ENCODE measurements at places on chromosomes 2 and 18.

DNA sequence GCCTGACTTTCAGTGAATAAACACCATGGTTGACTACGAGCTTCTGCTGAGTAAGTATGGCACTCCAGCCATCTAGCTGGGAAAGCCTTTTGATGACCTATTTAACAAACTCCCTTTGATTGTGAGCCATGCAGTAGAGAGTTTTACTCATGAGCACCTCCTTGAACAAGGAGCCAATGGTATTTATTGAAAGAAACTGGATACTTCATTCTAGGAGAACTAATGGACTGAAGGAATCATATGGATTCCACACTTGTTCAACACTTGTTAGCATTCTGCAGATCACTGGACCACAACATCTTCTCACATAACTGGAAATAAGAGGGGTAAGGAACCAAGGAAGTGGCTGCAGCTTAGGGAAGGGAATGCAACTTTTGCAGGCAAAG lies 320.9 kb upstream of the ETAA1 start:
- no peaks in the 10 kb centered on the region for H3K4me1 ChIP-seq
- H3K27me3 ChIP-seq = no peaks in the 10 kb centered on the region
- no peak for DNase-seq
- H3K4me3 ChIP-seq = no peak overlapping the region
- H3K27ac ChIP-seq = no peak overlapping the region

DNA sequence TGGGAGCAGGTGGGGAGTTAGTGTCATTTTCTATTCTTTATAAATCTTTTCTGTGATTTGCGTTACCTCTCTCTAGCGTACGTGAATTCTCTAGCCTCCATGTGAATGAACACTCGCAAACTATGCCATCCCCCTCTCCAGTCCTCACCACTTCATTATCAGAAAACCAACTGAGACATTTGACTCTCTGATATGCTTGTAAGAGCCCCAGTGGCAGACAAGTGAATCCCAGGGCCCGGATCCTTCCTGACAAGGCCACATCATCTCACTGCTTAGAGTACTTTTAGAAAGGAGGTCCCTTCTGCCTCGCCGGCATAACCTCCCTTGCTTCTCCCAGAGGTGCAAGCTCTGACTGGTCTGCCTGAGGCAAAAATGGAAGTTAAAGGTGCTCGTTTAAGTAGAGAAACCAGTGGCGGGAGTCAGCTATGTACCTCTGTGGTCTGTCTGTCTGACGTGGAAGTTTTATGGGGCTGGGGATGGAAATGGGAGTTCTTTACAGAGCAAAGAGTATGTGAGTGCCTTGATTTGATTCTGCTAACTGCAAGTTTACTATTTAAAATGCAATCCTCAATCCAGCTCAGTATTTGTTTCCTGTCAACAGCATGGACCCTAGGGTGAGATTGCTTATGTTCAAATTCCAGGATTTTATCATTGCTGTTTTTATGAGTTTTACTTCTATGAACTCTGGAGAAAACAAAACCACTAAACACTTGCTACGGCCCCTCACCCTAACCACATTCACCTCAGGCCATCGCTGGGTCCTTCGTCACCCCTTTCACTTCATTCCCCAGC lies 114.9 kb upstream of the MSTN start:
- no peak overlapping the region for H3K27ac ChIP-seq
- H3K4me3 ChIP-seq = no peak overlapping the region
- H3K4me1 ChIP-seq = no peaks in the 10 kb centered on the region
- no peak for DNase-seq
- H3K27me3 ChIP-seq = peaks cover 5% of the 10 kb centered on the region

DNA sequence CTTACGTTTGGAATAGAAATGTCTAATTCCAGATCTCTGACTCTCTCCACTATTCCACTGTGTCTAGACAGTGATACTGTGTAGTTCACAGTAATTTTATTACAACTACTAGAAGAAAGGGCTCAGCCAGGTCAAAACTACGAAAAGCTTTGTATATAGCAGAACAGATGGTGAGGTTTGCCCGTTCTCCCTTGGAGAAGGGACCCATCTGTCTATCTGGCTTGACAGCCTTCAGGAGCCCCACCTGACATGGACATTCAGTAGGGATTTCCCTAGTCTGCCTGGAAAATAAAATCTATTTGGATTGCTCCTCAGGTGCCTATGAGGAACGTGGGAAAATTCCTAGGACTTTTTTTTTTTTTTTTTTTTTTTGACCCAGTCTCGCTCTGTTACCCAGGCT lies 435.4 kb downstream of the NRXN1 start:
- H3K27ac ChIP-seq = no peak overlapping the region
- H3K4me3 ChIP-seq = no peak overlapping the region
- no peaks in the 10 kb centered on the region for H3K4me1 ChIP-seq

- no peaks in the 10 kb centered on the region for H3K27me3 ChIP-seq
- no peaks in the 10 kb centered on the region for H3K4me1 ChIP-seq
- no peaks in the 10 kb centered on the region for H3K36me3 ChIP-seq
- no peak for DNase-seq
- no peak overlapping the region for H3K4me3 ChIP-seq
Measured at GRCh38 chr2:108345951-108346350, 31.8 kb upstream of the SULT1C4 start.

DNA sequence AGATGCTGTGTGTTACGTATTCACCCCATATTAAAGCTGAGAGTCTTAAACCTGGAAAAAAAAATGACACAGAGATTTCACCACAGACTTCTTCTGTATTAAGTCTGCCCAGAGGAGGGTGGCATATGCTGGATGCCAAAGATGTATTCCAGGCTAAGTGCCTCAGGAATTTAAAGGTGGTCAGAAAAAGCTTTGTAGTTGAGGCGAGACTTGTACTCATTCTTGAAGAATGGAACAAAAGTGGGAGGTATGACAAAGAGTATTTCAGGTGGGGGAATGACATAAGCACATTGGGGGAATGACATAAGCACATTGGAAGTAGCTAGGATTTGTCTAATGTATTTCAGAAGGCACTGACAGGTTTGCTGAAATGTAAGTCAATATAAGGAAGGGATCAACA lies 98.6 kb downstream of the BABAM2 start:
- H3K4me3 ChIP-seq = no peak overlapping the region
- H3K36me3 ChIP-seq = no peaks in the 10 kb centered on the region
- DNase-seq = no peak
- no peaks in the 10 kb centered on the region for H3K27me3 ChIP-seq
- no peak overlapping the region for H3K27ac ChIP-seq

DNA sequence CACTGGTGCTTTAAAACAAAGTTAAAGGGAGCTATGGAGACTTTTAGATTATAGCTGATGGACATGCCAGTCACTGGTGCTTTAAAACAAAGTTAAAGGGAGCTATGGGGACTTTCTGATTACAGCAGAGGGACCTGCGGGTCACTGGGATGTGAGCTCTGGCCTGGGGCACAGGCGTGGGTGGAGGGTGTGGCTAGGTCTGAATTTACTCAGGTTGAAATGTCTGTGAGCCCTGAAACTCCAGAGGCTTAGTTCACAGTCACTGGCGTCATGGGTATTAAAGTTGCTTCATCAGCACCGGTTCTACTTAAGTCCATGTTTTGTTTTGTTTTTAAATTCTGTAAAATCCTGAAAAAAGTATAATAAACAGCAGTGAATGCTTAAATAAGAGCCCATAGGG lies 49.0 kb upstream of the TMEM18 start:
- H3K27me3 ChIP-seq = no peaks in the 10 kb centered on the region
- DNase-seq = no peak
- no peaks in the 10 kb centered on the region for H3K36me3 ChIP-seq
- no peak overlapping the region for H3K27ac ChIP-seq
- no peak overlapping the region for H3K4me3 ChIP-seq
- no peaks in the 10 kb centered on the region for H3K4me1 ChIP-seq

DNA sequence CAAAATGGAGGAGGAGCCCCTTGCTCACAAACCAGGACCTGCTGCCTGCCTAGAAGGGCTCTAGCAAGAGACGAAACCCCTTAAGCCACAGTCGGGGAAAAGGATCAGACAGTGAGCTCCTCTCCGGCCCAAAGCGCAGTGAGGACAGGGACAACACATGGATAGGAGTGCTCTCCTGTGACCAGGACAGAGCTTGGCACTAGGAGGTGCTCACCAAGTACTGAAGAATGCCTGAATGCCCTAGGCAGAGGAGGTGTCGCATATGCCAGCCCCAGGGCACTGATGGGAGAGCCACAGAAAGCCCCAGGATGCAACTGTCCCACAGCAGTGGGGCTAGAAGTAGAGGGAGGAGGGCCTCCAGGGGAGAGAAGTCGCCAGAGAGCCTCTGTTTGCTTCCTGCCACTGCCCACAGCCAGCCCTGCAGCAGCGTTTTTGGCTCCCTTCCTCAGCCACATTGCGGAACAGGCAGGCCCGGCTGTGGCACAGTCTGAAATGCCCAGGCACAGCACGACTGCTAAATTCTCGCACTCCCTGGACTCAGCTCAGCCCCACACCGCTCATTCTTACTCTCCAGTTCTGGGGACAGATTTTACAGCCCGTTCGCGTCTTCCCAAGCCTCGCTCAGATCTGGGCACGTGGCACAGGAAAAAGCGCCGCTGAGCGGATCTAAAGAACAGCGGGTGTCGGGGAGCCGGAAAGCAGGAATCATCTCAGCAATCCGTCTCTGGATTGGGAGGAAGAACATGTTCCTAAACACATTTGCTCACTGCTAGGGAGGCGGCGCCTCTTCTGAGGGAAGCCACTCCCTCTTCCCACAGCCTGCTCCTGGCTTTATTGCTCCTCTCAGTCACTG lies 98.7 kb upstream of the POU3F3 start:
- H3K27ac ChIP-seq = no peak overlapping the region
- DNase-seq = no peak
- H3K27me3 ChIP-seq = no peaks in the 10 kb centered on the region

DNA sequence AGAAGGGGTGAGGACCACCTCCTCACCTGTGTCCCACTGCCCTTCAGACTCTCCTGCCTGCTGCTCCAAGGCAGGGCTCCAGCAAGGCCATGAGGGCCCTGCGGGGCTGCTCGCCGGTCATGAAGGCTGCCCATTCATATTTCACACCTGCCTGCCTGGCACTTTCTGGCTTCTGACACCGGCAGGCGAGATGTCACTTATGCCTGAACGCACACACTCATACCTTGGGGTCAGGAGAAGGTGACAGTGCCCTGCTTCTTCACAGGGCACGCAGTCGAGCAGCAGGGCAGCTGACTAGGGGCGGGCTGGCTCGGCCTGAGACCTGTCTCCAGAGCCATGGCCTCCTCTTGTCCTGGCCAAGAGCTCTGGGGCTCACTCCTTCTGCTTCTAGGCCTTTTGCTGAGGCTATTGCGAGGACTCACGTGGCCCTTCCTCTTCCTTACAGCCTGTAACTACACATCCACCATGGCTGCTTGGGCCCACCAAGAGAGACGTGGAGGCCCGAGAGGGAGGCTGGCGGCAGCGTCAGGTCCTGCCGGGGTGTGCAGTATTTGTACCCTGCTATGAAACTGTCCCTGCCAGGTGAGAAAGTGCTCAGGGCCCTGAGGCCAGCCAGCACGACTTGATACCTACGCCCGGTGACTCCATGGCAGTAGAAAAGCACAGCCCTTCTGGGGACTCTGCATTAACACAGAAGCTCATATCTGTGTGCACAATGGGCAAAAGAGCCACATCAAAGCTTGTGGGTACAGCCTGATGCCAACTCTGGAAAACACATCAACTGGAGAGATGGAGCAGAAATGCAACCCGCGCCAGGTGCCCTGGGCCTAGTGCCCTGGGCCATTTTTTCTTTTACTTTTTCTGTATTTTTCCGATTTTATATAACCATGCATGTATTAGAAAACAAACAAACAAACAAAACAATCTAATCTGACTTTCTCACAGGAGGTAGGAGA lies 30.6 kb downstream of the HS6ST1 start:
- no peak for DNase-seq
- no peaks in the 10 kb centered on the region for H3K36me3 ChIP-seq
- no peaks in the 10 kb centered on the region for H3K4me1 ChIP-seq
- no peak overlapping the region for H3K27ac ChIP-seq
- no peak overlapping the region for H3K4me3 ChIP-seq

DNA sequence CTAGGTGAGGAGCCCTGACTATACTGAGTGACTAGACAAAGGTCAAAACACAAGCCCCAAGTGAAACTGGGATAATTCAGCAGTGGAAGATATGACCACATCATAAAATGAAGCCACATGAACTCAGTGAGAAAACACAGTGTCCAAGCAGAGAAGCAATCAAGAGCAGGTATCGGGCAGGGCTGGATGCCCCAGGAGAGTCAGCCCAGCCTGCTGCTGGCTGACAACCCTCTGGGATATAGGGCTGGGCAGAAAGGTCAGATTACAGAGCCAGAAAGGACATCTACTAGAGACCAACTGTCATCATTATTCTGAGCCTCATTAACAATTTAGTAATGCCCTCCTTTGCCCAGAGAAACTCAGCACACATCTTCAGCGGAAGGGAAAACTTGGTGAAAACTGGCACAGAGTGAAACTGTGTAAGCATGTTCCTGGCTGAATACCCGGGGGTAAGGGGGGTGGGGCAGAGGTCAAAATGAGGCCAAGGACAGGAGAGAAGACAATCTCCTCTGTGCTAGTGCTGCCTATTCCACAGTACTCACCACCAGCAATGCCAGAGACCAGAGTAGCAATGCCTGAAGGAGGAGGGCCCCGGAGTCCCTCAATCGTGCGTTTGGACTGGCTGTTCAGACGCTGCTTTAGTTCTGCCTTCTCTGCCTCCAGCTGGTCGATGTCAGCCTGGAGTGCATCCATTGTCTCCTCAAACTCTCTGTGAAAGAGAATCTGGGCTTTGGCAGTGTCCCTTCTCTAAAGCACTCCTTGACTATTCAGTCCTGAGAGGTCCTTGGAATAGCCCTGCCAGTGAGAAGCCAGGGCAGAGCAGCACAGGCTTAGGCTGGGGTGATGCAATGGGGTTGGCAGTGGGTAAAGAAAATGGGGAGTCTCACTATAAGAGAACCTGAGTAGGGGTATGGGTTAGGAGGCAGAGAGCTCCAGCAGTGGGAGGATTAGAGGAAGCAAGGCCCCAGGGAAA lies 15.3 kb downstream of the DCTN1 start:
- no peak for DNase-seq
- no peaks in the 10 kb centered on the region for H3K27me3 ChIP-seq
- peaks cover 90% of the 10 kb centered on the region for H3K36me3 ChIP-seq
- H3K27ac ChIP-seq = no peak overlapping the region
- no peak overlapping the region for H3K4me3 ChIP-seq

DNA sequence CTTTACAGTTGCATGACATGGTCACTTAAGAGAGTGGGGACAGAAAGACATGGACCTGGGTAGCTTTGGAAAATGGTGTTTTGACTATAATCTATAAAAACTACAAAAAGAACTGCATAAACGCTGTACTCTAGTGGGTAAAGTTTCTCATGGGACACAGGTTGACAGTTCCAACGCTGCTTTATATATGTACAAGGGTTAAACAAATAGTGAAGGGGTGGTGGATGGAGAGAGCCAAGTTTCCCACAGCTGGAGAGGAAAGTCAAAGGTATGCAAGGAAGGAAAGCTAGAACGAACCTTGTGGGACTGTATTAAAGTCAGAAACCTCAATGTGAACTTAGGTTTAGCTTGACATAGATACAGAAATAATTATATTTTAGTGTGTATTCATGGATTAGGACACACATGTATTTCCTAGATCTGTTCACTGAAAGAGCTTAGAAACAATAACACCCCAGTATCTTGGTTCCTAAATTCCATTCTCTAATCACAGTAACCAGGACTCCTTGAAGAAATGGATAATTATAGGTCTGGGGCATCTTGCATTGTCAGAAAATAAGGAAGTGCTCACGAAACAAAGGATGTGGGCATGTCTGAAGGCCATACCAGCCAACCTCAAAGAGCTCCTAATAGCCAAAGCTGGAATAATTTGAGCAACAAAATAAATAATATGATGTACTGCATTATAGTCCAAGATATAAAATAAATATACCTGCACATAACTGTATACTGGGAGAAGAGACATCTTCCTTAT lies 28.8 kb downstream of the TANC1 start:
- H3K27ac ChIP-seq = no peak overlapping the region
- no peaks in the 10 kb centered on the region for H3K27me3 ChIP-seq
- DNase-seq = no peak
- H3K4me3 ChIP-seq = no peak overlapping the region
- H3K36me3 ChIP-seq = no peaks in the 10 kb centered on the region
